GM04504 (cell line): ENCODE measurements at places on chromosomes 5 and 9.

DNA sequence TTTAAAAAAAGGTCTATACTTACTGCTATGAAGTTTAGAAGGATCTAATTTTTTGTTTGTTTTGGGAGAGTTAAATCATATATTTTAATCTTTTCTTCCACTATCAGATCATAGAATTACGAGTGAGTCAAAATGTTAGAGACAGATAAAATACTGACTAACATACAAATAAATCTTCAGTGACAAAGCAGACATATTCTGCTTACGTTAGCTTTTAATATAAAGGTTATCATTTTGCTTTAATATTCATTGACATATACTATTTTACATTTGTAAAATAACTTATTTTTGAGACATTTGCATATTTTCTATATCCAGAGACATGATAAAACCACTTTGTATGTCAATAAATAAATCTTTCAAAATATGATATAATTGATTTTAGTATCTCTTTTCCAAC is 64.6 kb upstream of the GABRA1 start:
- no peak for DNase-seq

GRCh38 chr5:135625961-135626360 is 47.2 kb upstream of the CXCL14 start:
- DNase-seq: no peak

DNA sequence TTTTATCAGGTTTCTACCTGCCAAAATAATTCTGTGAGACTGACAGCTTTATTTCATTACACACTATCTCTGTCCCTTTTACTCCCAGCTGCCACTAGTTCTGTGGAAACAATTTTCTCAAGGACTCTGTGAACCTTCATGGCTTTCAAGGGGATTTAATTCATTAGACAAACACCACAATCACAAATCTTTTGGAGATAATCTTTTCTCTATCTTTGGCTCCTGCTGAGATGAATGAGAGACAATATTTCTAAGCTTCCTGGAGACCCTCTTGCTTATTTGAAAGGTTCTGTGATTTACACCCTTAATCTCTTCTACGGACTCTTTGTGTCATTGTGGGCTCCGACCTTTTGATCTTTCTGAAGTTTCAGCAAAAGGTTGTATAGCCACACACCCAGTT is 222.6 kb downstream of the PRDM9 start:
- no peak for DNase-seq

GRCh38 chr5:171127314-171127713 is 181.7 kb upstream of the TLX3 start:
- DNase-seq: no peak

DNA sequence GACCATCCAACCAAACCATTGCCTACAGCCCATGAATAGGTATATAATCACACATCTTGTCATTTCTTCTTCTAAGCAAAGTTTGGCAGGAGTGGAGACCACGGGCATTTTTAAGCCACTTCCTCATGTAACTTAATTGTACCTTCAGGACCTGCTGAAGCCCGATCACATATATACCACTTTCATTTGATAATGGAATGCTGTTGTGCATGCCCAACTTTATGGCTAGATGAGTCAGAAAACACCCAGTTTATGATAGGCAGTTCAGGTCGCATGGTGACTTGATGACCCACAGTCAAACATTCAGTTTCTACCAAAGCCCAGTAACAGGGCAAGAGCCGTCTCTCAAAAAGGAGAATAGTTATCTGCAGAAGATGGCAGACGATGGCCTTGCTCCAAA is 2295.0 kb upstream of the ACO1 start:
- no peak for DNase-seq

- peak; percentile 65 for DNase-seq
These were observed 5.3 kb downstream of the KLF4 start for GRCh38 chr9:107484117-107484723.

DNA sequence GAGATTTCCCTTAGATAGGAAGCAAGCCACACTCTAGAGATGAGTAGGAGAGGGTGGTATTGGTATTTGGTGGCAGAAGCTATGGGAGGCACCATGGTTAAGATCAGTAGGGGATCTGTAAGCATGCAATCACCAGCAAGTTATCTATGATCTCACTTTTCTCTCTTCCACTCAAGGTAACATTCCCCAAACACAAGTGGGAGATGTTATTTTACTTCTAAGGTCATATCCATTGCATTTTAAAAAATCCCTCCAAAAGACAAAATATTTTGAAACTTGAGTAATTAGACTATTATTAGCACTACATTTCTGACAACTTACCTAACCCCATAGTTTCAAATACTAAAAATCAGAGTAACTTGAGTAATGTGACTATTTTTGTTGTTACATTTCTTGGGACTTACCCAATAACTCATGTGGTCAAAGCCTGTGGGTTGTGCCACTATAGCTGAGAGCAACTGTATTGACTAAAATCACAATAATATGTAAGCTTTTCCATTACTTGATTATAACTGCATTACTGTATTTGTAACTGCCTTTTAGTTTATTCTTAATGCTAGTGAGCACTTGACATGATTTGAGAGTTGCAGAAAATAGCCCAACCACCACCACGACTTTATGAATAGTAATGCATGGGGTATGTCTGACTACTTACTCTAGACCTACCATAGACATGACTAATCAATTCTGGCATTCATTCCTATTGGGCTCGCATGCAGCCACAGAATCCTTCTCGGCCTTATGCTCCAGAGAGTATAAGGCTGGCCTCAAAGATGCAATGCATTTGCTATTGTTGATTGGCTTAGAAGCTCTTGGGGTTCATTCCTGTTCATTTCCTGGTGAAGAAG is 264.7 kb downstream of the TRIM32 start:
- peak; percentile 69 for DNase-seq

GRCh38 chr5:146695646-146696045 is 179.7 kb upstream of the GPR151 start:
- DNase-seq: no peak

DNA sequence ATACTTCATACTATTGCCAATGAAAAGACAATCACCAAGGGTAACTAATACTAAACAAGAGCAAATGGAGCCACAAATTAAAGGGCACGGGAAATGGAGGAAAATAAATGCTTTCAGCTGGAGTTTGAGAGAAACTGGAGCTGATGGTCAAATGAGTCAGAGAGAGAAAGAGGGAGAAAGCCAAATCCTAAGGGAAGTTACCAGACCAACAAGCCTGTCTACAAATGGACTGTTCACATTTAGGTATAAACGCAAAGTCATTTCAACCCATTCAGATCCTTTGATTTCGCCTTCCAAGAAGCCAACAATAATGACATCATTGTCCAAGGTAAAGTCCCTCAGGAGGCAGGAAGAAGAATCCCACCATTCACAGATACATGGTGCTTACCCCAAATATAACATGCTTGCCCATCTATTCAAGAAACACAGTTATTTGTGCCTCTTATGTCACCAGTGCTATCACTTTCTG is 351.8 kb downstream of the RAB3C start:
- no peak for DNase-seq

GRCh38 chr5:176369934-176370711 is 4.8 kb downstream of the ARL10 start:
- DNase-seq: no peak

DNA sequence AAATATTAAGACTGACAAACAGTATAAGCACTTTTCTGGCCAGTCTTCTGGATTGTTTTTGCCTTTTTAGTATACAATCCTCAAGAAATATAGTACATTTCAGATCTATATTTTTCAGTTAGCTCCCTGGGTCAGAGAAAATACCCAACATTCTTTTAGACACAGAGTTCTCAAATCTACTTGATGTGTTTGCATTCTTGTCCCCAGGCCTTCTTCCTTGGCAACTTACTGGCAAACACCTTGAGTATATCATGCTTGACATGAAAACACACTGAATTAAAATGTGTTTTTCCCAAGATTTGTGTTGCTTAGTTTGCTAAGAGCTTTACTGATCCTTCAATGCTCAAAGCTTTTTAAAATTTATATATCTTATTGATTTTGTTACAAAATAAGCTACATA is 1413.1 kb upstream of the CDH9 start:
- DNase-seq: no peak

- no peak for DNase-seq
These were observed 229.2 kb upstream of the WWC1 start for GRCh38 chr5:168062239-168062638.

DNA sequence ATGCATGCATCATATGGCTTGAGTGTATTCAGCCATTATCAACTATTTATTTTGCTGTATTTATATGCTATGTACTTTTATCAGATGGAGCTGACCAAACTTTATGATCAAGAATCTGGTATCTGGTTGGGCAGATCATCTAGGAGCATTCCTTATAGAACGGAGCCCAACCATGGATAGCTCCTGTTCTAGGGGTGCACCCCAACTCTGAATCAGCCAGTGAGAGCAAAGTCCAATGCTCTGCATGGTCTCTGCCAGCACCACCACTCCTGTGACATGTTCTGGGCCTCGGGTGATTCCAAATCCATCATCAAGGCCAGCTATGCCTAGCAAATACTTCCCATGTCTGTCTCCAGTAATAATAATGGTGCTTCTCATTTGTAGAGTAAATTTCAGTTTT is 517.5 kb downstream of the AGTPBP1 start:
- no peak for DNase-seq

DNA sequence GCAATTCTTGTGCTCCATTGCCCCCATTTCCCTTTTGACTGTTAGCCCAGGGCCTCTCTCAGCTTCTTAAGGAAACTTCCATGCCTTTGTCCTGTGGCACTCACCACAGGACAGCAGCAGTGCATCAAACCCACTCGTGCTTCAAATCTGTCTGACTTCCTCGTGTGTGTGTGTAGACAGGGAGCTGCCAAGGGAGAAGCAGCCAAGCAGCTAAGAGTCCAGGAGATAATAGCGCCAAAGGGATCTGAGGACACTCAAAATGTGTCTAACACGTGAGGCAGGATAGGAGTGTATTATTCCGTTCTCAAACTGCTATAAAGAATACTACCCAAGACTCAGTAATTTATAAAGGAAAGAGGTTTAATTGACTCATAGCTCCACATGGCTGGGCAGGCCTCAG is 44.8 kb downstream of the CDK7 start:
- DNase-seq: no peak

DNA sequence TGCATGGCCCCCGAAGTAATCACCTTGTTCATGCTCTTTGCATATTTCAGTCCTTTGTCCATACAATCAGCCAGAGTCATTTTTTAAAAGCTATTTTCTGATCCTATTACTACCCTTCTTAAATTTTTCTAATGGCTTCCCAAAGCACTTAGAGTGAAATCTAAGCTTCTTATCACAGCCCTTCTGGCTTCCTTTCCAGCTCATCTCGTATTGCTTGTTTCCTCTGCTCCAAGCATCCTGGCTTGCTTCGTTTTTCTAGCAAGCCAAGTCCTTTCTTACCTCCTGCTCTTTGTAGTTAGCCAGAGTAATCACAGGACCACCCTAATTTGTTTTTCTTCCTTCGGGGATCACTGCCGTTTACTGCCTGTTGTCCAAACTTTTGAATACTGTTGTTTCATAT is 453.3 kb downstream of the KIF4B start:
- no peak for DNase-seq

GRCh38 chr9:16069671-16070454 is 517.0 kb downstream of the CCDC171 start:
- no peak for DNase-seq

- no peak for DNase-seq
These were observed 11.2 kb downstream of the SLC45A2 start for GRCh38 chr5:33973271-33973670.

- DNase-seq: no peak
These were observed 112.5 kb upstream of the ZNF366 start for GRCh38 chr5:72619677-72620076.

DNA sequence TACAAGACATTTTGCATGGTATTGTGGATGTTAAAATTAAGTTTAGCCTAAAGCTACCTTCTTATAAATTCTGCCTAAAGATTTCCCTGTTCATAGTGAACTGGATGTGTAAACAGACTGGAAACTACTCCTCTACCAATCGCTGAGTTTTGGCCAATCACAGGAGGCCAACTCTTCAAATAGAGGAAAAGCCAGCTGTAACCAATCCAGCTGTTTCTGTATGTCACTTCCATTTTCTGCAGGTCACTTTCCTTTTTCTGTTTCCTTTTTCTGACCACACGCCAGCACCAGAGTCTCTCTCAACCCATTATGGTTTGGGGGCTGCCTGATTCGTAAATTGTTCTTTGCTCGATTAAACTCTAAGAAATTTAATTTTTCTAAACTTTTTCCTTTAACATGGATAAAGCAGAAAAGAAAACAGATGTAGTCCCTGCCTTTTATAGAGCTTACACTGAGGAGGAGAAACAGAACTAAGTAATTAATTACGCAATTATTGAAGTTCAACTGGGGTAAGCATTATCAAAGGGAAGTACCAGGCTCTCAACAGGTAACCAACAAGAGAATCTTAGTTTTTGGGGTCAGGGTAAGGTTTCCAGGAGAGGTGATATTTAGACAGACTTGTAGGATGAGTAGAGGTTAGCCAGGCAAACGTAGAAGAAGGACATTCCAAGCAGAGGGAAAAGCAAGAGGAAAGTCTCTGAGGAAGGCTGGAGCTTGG is 27.7 kb downstream of the RANBP3L start:
- no peak for DNase-seq

DNA sequence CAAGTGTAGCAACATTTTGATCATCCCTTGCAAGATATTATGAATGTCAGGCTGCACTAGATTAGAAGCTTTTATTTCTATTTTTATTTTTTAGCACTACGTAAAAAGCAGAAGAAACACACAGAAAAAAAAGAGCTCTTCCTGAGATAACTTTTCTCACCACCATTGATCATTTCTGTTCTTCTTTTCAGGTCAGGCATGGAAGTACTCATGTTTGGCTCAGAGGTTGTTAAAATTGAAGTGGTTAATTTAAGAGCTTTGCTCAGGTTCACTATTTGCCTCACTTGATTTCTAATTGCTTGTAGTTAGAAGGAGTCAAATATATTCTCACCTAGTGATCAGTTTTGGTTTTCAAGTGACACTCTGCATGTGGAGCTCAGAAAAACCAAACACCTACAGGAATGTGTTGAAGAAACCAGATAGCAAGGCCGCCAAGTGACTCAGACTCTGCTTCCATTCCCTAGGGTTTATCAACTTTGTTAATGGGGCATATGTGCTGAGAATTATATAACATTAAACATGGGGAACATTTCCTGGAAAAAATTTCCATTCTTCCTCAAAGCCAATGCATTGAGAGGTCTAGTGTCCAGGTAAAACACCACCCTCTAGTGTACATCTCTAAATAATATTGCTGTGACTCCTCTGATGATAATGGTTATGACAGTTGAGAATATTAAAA is 679.8 kb downstream of the CETN3 start:
- no peak for DNase-seq

GRCh38 chr9:121735065-121735792 is 83.8 kb downstream of the DAB2IP start:
- DNase-seq: no peak

DNA sequence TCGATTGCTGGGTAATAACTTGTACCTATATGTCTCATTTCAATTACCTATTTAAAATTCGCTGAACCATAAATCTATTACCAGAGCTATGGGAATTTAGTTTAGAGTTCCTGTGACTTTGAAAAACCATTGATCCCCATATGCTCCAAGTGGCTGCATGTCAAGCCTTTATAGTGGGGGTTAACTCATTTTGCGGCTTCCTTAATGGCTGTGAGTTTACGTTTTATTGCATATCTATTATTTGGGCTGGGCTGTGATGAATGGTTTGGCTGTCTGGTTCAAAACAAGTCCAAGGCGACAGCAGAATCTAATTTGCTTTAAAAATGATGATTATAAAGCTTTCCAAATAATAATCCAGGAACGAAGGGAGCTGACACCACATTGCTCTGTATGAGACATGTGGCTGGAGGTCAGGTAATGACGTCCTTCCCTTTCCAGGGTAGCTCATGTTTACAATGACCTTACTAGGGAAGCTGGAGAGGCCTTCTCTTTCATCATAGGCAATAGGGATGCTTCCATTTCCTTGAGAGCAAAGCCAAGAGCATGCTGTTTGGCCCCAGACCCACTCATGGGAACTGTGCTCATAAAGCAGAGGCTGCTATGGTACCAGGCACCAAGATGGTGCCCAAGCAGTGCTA is 258.3 kb downstream of the HSPA4 start:
- no peak for DNase-seq
